Activated CD4-positive, alpha-beta T cell treated with anti-CD3 and anti-CD28 coated beads, Interleukin-2, amount 10 ng/mL, durations not matched to agents 7 days and 5 days (primary cell): ENCODE measurements at places on chromosomes 11 and 22. TPM values are rescaled to one million over a fixed set of nuclear protein-coding genes. Genes with fewer than 3 reads are reported as not detected.
A peak's percentile ranks its signal among the peaks of the same experiment; 100 is the strongest.

DNA sequence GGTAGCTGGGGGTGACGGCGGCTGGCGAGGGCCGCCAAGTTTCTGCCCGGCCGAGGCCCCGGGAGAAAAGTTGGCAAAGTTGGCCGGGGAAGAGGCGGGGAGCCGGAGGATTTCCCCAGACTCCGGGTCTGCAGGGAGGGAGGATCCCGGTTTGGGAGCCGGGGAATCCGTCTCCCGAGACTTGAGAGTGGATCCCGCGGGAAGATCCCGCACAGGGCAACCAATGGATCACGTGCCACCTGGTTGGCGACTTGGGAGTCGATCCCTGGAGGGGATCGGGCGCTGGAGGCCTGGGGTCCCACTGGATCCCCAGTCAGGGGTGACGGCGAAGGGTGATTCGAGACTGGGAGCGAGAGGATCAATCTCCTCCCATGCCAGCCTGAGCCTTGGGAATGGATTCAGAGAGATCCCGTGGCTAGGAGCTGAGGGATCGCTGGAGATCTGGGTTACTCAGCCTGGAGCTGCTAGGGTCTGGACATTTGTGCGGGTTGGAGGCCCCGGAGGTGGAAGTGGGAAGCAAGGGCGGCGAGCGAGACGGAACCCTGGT is 394 bp downstream of the KIAA1671 start:
- no peak for DNase-seq

- no peak for DNase-seq
These were observed 302.7 kb downstream of the DDX10 start for GRCh38 chr11:108967571-108967970.

DNA sequence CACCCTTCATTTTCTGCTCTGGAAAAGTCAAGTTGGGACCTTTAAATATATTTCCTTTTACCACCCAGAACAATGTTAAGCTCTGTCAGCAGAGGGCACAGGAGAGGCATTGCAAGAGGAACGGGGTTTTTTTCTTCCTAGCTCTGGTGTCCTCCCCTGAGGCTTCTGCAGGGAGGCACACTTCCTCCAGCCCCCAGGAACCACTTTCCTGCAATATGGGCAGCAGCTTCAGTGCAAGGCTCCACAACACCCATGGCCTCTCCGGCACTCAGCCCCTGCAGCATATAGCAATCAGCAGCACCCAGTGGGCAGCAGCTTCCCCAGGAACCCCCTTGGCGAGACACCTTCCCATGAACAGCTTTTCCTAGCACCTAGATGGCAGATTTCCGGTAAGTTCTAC is 101.4 kb downstream of the SYT9 start:
- DNase-seq = peak; percentile 49

DNA sequence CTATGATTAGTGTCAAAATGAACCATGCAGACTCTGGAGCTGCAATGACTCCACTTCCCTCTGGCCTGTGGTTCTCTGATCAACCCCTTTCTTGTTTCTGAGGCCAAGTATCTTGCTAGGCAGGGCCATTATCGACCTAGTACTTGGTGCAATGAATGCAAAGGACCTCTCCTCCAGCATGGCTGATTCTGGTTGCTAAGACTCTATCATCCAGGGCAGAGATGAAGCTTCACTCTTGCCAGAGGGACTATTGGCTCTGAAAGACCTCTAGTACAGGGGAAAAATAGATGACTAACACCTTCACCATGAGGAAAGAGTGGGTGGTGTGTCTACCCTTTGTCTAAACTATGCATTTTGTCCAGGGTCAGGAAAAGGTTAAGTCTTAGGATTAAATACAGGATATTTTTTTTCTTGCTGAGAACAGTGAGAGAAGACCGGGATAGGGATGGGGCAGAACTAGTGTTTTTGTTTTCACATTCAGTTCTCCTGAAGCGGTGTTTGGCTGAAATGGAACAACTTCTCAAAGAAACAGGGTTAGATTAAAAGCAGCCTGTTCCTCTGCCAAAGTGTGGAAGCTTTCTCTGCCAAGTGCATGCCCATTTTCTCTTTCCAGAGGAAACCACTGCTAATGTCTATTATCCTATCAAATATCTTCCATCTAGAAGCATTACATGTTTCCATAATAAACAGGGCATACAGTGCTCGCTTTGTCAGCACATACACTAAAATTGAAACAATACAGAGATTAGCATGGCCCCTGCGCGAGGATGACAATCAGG is 5.0 kb upstream of the MTFP1 start:
- no peak for DNase-seq

GRCh38 chr11:115919341-115920091 is 415.3 kb upstream of the CADM1 start:
- no peak for DNase-seq

DNA sequence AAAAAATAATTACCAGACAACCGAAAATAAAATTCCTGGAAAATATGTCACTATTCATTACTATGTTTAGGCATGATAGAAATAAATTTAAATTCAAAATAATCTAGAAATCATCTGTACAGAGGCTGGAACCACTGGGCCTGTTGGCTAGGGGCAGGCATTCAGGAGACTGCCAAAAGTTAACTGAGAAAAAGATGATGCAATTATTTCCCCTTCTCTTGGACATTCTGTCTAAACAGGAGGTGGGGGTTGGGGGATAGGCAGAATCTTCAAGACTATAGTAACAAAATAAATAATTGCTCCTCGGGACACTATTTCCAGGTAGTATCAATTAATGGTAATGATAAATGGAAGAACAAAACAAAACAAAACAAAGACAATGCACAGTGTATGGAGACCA is 14.1 kb downstream of the BTBD10 start:
- DNase-seq = no peak

GRCh38 chr11:92396133-92396532 is 171.5 kb downstream of the FAT3 start:
- no peak for DNase-seq

DNA sequence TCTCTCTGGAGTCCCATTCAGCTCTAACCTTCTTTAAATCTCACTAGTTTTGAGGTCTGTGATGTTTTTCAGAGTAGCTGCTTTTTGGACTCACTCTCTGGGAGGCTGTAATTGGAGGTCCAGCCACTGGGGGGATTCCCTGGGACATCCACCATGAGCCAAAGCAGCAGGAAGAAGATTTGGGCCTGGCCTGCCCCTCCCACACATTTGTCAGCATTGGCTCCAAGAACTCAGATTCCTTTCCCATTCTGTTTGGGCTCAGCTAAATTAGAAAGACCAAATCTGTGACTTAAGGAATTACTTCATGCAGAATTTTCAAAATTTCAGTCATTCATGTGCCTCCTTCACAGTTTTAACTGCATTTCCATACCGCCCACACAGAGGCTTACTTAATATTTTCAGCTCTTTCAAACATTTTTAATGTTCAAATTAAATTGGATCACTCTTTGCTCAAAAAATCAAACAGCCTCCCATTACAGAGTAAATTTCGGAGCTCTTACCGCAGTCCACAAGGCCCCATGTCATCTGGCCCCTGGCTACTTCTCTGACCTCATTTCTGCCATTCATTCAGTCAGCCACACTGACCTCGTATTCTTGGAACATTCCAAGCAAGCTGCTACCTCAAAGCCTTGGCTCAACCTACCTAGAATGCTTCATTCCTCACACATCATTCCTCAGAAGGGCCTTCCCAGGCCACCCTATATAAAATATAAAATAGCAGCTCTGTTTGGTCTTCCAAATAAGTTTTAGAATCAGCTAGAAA is 54.5 kb upstream of the RRAS2 start:
- no peak for DNase-seq

GRCh38 chr11:72226701-72227100 is 2.1 kb downstream of the INPPL1 start:
- no peak for DNase-seq

Gene NAT10
- 73.4 TPM for total RNA-seq

DNA sequence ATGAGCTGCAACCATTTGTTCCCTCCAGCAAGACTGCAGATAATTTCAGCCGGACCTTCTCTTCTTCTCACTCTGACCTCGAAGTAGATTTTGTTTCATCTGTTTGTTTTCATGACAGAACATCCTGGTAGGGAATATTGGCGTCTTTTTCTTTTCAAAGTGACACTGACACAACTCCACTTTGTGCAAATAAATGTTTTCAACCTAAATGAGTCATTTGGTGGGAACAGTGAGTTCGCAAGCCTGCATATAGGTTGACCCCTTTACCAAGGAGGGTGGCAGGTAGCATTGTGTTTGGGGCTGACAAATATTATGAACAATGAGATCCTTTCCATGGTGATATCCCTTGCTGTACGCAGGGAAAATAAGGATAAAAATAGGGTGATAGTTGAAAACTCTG is 55.0 kb downstream of the LARGE1 start:
- no peak for DNase-seq

DNA sequence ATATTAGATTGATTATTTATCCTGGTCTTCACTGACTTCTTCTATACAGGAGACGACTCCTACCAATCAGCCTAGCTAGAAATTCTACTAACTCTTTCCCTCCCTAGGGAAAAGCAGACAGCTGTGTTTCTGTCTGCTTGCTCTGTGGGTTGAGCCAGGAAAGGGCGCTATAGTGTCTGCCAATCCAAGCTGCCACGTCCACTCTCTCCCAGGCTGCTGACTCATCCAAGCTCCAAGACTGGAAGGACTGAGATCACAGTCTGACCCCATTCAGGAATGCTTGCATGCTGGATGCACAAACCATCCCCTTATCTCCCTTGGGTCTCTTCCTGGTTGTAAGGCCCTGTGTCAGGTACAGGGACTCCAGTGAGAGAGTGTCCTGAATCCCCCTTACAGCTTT is 955.6 kb downstream of the OPCML start:
- DNase-seq = no peak

Gene PIWIL4
- total RNA-seq = 0.65 TPM

Gene OR52J3
- total RNA-seq = not detected

Gene OR8D1
- not detected for total RNA-seq

DNA sequence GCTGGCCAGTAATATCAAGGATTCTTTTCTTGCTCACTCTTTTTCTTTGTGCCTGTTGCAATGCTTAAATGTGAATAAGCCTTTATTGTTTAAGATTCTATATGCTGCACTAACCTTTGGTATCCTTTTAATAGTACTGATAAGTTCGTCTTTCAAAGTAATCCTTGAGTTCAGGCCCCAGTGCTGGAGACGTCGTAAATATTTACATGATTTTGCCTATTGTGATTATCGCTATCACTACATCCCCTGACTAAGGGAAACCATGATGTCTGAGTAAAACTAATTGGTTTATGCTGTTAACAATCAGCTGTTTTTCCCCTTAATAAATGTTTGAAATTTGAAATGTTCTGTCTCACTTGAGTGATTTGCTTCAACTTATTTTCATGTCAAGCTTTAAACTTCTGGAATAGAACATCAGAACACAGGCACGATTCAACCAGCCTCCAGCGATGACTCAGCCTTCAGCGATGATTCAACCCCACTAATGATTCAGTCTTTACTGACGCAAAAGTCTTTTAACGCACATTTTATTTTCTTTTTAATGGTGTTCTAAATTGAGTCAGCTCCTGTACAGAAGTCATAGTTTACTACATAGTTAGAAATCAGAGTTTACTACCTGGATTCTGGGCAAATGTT is 3.9 kb downstream of the HTATIP2 start:
- no peak for DNase-seq

- DNase-seq = no peak
These were observed 118.6 kb downstream of the TIMP3 start for GRCh38 chr22:32920032-32920628.

Gene OSBPL5
- 12.0 TPM for total RNA-seq

- DNase-seq = no peak
These were observed 106.6 kb downstream of the EMSY start for GRCh38 chr11:76551400-76551799.
